ENCODE measurements at places on chromosomes 13 and 19.

DNA sequence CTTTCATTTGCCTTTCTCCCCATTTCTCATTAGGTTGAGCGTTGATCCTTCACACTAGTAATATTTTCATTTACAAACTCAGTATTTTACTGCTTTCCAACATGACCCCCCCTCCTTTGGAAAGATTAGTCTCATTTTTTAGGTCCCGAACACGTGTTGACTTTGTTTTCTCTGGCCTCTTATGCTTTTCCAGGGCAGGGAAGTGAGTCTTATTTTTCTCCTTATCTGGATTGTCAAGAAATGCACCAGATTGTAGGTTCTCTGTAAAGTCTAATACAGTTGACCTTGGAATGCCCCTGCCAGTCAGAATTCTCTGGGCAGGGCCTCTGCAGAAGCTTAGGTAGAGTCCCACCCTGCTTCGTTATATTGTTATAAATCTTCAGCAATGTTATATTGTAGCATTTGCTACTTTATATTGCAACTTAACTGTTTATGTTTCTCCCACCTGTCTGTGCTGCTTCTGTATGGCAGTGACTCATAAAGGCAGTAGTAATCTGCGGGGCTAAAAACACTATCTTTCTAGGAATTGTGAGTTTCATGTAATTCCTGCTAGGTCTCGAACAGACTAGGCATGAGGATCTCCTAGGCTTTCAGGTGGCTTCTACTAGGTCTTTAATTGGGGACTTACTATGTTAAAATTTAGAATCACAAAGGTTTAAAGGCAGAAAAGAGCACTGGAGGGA is 2.0 kb downstream of the TDRD3 start:
- DNase-seq = no peak

- peak; percentile 98 for DNase-seq
Observed at GRCh38 chr19:633068-633785, at the start of gene POLRMT. Gene POLRMT, minus strand, starts transcription at chr19:633537. Its CDS starts 25 bp downstream, at chr19:633512.

DNA sequence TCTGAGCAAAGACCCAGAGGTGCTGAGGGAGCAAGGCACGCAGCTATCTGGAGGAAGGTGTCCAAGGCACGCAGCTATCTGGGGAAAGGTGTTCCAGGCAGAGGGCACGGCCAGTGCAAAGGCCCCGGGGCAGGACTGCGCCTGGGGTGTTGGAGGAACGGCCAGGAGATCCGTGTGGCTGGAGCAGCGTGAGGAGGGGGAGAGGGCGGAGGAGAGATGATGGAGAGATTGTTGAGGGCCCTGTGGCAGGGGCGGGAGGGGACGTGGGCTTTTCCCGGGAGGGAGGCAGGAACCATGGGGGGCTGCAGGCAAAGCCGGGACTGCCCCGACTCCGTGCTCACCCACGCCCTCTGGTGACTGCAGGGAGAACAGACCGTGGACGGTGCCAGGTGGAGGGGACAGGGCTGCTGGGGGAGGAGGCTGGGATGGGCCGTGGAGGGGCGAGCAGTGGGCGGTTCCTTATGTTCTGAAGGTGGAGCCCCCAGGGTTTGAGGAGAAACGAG is 13.3 kb upstream of the MISP start:
- DNase-seq = peak; percentile 68

DNA sequence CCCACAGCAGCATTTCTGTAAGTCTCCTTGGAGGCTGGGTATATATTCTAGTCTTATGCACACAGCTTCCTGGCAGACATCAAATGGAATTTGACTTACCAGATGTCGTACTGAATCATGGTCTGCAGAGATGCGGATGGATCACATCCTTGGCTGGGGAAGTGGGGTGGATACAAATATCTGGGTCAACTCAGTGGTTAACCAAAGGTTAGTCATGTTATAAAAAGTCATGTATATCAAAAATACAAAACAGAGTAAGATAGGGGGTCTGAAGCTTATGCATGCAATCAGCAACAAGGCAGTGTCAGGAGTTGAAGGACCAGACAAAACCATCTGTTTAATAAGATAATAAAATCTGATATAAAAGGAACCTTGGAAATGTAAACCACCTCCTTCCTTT is 61.9 kb downstream of the WASF3 start:
- no peak for DNase-seq

- DNase-seq = peak; percentile 95
Observed at GRCh38 chr19:38851622-38852230, 1.9 kb upstream of the HNRNPL start.

DNA sequence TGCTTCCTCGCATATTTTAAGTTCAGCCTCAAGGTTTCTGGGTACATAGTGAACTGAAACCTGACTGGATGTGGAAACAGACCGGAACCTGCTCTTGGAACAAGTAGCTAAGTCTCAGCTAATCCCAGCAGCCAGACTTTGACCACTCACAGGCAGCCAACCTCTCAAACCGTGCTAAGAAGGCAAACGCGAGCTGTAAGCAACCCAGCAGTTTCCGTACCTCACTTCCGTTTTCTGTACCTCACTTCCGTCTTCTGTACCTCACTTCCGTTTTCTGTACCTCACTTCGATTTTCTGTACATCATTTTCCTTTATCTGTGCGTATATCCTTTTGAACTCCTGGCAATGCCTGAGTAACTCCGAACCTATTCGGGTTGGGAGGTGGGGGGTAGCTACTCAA is 96.8 kb downstream of the SUCLA2 start:
- no peak for DNase-seq

GRCh38 chr13:109785141-109785891 is 1.1 kb downstream of the IRS2 start:
- DNase-seq = peak; percentile 63

GRCh38 chr19:45677351-45678230 is 9.6 kb downstream of the GIPR start:
- no peak for DNase-seq

DNA sequence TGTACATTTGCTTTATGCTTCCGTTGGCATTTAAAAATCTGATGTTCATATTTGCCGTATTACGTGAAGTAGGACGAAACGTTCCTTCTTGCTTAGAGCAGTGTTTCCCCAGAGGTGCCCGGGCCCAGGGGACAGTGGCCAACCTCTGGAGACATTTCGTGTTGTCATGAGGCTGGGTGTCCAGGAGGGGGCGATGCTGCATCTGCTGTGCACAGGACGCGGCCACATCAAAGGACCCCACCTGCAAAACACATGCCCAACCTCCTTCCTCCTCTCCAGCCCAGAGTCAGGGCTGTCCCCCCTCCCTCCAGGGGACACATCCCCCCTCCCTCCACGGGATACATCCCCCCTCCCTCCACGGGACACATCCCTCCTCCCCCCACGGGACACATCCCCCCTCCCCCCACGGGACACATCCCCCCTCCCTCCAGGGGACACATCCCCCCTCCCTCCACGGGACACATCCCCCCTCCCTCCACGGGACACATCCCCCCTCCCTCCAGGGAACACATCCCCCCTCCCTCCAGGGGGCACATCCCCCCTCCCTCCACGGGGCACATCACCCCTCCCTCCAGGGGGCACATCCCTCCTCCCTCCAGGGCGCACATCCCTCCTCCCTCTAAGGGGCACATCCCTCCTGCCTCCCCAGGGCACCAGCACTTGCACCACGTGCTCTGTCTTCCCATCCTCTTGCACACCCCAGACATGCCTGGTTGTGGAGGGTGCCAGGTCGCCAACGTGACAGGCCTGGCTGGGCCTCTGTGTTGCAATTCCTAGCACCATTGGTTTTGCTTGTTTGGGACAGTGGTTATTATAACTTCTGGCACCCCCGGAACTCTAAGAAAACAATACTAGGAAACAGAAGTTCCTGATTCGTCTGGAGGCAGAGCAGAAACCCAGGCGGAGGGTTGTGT is 46.7 kb downstream of the GAS6 start:
- DNase-seq = peak; percentile 81

- DNase-seq = no peak
Observed at GRCh38 chr13:87884884-87885283, 213.7 kb downstream of the SLITRK5 start.

DNA sequence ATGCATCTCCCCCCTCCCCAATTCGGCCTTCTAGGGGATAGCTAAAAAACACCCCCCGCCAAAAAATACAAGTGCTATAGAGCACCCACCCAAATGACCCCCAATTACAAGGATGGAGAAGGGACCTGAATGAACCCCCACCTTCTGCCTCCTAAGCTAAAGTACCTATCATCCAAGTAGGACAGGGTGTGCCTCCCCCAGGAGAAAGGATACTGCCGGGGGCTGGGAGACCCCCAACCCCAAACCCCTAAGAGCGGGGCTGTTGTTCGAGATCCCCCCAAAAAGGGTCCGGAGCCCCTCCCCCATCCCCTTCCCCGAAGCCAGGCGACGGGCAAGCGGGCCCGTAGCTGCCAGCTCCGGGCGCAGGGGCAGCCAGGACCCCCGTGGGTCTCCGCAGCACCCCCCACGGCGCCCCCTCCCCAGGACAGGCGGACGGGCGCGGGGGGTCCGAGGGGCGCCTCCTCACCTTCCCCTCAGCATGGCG is 1.9 kb downstream of the ZC3H4 start:
- no peak for DNase-seq

DNA sequence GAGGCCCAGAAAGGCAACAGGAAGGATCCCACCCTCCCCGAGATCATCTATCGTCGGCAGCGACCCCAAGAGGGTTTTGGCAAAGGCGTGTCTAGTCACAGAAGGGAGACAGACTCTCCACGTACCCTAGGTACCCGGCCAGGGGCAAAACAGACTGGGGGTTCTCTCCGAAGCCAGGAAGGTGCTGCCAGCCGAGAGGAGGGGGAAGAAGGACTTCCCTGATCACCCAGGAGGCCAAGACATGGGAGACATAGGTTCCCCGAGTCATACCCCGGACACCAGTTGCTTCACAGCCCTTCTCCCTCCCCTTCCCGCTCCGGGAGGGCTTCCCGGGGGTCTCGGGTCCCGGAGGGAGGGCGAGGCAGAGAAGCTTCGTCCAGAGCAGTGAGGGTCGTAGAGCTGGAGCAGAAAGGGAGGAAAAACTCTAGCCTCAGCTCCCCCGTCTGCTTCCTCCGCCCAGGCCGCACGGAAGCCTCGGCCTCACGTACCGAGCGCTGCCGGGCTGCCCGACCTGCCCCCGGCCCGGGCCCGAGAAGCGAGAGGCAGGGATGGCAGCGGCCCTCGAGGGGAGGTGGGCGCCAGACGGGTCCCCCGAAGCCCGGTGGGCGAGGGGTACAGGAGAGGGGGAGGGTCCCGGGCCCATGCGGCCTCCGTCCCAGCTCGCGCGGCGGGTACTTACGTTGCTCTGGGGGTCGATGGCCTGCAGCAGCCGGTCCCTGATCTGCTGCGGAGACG is 644 bp downstream of the MED26 start:
- no peak for DNase-seq

DNA sequence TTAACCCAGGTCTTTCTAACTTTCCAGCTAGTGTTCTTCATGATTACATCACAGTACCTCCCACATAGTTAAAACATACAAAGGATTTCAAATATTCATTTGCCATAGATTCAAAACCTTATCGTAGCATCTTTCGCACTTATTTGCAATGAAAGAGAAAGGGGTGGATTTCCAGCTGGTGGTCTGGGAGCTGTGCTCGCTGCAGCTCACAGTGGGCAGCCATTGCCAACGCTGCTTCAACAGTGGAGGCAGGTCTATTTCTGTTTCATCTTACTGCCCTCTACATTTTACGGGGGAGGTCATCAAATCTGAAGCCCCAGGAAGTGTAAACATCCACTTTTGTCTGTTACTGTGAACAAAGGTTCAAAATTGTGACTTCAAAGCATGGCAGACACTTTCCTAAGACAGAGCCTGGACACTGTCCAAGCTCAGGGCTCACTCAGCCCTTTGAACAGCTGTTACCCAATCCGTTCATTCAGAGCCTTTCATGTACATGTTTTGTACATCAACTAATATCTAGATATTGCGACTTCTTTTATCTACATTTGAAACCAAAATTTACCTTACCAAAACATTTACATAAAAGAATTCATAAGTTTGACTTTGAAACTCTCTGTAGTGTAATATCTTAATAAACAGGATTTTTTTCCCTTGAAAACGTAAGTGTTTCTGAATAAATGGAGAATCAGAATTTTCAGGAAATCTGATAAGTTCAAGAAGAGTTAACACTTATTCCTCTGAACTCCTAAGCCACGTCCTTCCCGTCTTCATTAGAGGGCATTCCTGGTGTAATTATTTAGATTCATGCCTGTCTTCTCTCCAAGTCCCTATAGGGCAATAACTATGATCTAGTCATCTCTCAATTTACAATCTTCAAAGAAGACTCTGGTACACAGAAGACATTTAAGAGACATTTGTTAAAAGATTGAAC is 25.1 kb downstream of the STARD13 start:
- DNase-seq = no peak

DNA sequence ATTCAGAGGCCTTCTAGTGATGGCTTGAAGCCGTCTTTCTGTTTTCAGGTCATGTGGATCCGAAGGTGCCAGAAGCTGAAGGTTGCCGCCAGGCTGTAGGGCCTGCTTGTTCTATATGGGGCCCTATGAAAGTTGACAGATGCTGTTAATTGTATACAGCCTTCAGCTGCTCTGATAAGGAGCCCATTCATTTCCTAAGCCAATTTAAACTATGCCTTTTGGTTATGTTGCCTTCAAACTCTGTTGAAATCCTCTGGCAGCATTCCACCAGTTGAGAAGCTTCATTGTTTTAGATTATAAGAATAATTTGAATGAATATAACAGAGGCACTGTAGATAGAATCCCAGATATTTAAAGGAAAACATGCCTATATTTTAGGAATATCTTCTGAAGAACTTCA is 34.4 kb downstream of the RAP2A start:
- no peak for DNase-seq

DNA sequence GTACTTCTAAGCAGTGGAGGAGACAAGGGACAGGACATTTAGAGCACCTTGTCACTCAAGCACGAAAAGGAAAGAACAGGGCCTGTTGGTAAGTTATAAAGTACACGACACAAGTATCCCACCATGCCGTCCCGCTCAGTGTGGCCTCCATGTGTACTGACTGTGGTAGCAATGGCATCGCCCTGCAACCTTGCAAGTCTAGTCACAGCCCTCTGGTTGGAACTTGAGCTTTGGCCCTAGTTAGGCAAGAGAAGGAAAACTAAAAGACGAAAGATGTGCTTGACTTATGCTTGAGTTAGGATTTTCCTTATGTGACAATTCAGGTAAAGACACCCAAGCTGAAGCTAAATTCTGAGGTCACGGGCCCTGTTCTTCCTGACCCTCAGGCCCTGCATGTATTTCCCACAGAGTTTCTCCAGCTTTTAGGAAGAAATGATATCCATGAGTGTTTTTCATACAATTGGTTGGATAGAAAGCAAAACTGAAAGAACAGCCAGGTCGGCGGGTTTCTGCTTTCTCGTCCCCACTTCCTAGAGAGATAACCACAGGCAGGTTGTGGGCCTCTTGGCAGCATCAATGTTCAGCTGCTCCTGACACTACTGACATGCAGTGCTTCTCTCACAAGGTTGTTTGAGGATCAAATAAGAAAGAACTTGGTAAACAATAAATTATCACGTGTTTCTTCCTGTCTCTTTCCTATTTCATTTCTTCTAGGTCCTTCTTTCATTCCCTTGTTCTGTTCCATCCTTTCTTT is 216.2 kb downstream of the IRS2 start:
- DNase-seq = no peak

Measured in right forelimb (tissue), 1 donor.